ENCODE measurements at places on chromosomes 16 and 17.

GRCh38 chr17:78839235-78839761, 1.3 kb downstream of the USP36 start:
- DNase-seq: no peak

DNA sequence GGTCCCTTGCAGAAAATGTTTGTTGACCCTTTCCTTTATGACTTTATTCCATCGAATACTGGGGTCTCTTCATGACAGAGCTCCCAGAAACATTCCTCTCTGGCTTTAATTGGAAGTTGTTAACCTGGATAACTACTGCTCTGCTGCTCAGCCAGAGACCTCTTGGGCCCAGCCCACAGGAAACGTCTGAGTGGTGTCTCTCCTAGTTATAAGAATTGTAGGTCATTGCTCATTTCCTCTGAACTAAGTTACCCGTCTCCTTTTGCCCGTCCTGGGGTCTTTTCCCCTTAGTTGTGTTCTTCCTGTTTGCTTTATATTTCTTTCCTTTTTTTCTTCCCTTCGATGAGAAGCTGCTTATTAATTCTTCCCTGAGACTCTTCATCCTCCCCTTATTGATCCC, 9.0 kb downstream of the MAP2K6 start:
- no peak for DNase-seq

DNA sequence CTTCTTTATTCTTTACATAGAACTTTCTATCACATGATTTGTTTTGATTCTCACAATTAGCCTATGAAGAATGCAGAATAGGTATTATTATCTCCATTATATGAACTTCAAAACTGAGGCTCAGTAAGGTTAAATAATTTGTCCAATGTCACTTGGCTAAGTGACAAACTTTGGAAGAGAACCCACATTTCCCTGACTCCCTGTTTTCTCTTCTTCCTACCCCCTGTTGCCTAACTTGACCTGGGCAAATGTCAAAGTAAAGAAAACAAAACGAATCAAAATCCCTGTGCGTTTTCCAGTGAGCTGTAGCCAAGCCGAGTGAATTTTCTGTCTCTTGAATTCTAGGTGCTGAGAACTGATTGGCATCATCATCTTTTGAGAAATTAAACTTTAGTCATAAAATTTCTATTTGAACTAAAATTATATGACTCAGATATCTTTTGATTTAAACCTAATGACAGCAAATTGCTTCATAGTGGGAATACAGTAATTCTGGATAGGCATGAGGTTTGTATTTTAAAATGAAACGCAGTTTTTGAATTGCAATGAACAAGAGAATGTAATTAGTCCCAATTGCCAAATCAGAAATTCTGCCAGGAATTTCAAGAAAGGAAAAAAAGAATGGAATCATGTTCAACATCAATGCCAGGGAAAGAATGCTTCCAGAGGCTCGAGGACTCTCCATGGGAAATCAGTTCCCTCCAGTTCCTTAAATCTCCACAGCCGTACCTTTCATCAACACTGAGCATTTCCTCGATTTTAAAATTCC, 4.6 kb upstream of the NACA2 start:
- no peak for DNase-seq

DNA sequence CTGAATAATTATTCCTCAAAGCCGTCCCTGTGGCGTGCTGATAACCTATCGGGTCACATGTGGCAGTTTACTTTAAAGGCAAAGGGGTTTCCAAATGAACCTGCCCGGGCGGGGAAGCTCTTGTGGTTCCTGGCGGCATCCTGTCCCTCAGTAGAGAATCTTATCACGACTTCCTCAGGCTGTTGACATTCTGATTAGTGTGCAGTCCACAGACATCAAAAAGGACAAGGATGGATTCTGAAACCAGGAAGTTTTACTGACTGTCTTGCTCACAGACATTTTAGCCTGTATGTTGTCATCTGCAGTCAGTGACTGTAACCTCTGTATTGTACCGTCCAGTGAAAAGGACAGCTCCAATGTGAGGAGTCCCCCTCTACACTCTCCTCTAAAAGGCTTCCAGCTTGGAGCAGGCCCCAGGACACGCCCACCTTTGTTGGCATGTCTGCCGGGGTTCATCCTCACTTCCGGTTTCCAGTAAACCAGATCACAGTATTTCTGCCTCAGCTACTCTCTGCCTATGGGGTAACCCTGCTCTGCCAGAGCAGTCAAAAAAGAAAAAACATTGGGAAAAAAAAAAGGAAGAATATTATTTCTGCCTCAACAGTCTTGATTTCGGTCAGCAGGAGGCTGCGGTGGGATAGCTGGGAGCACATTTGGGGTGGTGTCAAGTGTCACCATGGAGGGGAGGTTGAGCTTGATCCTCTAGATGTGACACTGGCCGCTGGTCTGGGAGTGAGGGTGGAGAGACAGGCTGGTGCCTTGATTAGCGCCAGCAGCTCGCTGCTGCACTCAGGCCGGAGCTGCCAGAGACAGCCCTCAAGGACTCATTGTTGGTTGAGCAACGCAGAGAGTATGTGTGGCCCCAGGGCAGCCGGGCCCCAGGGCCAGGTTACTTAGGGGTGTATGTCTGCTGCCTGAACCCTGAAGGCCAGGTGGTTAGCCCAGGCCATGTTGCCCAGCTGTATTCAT, 89.0 kb upstream of the DNAH17 start:
- no peak for DNase-seq

DNA sequence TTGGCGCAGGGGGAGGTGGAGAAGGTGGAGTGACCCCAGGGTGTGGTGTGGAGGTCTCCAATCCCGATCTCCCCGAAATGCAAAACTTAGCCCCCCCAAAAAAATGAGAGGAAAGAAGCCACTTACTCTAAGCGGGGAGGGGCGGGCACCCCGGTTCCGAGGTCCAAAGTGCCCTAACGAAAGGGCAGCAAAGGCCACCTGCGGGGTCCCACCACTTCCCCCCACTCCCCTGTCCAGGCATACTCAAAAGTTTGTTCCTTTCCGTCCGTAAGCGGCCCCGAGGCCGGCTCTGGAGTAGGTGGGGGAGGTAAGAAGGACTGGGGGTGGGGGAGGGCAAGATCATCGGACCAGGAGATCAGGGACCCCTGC, 1.1 kb downstream of the TOX3 start:
- DNase-seq: no peak

DNA sequence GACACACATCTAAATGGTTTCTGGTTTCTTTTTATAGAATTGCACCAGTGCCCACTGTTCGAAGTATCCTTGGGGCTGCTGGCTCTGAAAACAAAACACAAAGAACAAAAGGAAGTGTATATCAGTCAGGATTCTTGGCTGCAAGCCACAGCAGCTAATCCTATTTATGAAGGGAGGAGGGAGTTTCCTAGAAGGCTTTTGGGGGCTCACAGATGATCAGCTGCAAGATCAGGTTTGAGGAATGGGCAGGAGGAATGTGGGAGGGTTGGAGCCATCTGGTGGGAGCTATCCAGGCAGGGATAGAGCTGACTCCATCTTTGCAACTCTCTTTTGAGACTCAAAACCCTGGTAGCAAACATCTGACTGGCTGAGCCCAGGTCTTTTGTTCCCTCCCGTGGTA, 118.3 kb upstream of the EEF2KMT start:
- no peak for DNase-seq

GRCh38 chr16:20676837-20677236, 20.6 kb downstream of the ACSM1 start:
- no peak for DNase-seq

DNA sequence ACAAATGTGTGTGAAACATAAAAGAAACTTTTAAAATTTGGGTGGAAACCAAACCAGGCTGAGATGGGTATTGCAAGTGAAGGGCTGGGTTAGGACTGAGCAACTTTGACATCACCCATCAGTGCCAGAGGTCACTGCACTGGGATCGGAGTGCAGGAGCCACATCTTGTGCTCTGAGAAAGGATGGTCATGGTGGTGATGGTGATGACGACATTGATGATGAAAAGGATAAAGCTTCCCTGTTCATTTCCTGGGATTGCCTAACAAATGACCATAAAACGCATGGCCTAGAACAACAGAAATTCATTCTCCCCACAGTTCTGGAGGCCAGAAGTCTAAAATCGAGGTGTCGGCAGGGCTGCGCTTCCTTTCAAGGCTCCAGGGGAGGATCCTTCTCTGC, 324.0 kb downstream of the MAF start:
- DNase-seq: no peak

DNA sequence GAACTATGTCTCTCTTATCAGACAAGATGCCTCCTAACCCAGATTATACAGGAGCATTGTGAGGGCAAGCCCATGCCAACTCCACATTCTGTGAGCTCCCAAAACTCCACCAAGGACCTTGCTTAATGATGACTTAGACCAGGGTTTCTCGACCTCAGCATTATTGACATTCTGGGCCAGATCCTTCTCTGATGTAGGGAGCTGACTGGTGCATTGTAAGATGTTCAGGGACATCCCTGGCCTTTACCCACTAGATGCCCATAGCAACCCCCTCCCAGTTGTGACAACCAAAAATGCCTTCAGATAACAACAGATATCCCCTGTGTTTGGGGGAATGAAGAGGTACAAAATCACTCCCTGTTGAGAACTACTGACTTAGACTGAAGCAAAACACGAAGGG, 43.6 kb downstream of the HOXB1 start:
- no peak for DNase-seq

DNA sequence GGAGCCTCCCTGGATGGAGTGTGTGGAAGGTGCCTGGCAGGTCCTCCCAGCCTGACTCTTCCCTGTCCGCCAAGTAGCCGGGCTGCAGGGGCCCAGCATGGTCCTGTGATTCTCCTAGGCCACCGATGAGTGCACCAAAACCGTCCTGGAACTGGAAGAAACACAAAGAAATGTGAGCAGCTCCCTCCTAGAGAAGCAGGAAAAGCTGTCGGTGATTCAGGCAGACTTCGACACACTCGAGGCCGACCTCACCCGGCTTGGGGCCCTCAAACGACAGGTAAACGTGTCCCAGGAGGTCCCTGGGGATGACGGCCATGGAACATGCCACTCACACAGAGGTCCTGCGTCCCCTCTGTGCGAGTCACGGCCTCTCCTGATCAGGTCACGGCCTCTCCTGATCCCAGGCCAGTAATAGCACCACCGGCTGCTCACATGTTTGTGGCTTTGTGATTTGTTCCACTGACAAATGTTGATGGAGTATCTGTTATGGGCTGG, 4.2 kb upstream of the GAA start:
- no peak for DNase-seq

DNA sequence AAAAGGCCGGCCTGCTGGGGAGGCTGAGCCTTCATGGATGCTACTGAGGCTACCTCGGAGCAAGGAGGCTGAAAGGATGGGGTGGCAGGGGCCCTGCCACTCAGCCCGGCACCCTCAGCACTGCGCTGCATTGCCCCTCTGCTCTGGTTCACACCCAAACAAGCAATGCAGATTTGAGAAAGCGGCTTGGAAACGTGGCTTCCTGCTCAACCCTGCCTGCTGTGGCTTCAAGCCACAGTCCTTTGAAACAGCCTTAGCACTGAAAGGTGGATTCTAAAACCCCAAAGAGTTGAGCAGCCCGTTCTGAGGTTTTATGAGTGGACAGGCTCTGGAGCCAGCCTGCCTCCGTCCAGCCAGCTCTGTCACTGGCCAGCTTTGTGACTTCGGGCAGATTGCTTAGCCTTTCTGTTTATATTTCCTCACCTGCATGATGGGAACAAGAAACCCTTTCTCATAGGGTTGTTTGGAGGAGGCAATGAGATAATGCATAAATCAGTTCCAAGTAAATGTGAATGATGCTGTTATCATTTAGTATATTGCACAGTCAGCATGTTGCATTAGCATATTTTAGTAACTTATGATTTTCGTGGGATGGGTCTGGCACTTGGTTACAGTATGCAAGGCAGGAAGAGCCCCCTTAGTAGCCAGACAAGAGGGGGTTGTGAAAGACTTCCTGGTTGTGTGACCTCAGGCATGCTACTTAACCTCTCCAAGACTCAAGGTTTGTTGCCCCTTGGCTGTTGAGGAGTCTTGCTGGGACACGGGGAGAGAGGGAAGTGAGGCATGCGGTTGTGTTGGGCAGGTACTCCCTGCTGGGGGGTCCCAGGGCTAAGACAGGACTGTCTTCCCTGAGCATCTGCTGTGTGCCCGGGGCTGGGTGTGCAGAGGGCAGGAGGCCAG, 23.6 kb downstream of the CRISPLD2 start:
- DNase-seq: no peak

- no peak for DNase-seq
Measured at GRCh38 chr16:87687126-87687910, 78.5 kb downstream of the KLHDC4 start.

DNA sequence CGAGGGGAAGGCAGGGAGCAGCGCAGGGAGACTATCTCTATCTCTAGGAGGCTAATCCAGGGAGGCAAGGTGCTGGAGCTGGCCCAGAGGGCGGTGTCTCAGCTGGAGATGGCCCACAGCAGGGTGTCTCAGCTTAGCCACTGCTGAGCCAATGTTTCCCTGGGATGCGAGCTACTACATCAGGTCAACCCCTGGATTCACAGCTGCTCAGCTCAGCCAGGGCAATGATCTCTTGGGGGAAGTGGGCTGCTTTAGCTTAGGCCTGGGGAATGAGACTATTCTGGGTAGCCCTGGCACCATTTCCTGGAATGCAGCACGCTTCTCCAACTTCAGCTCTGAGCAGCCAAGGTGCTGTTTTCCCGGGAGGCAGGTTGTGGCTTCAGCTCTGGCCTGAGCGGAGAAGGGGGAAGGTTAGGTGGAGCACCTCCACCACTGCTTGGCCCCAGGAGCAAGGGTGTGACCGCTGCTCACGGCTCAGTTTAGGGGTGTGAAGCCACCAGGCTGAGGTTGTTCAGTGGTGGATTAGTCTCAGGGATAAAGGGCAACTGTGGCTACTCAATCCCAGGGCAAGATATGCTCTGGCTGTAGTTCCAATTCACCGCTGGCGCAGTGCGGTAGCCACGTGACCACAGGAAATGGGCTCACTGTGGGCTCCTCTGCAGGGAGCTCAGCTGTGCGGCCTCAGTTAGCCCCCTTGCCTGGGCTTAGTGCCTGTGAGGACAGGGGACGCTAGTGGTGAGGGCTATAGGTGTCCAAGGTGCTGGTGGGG, 5.2 kb upstream of the PRSS21 start:
- no peak for DNase-seq

Data from stimulated activated CD4-positive, alpha-beta T cell treated with anti-CD3 and anti-CD28 coated beads, Interleukin-4, amount 100 ng/mL, for 4 hours (primary cell).